ENCODE measurements at places on chromosomes 7 and 10.

DNA sequence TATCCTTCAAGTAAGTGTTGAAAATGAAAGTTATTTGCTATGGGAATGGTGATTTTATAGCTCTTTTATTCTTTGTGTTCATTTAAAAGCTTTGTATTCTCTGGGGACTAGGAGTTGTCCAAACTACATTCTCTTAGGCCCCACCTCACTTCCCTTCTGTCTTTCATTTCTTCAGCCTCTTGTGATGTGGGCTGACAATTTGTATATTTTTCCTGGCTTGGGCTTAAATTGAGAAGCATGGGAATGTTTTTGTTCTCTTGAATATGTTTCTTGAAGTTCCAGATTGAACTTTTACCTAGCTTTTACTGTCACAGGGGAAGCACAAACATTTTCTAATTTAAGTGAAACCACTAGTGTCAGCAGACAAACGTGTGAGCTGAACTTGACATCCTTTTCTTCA is 27.9 kb downstream of the BBS9 start:
- no peak for DNase-seq

GRCh38 chr7:94410413-94411187 is 15.9 kb downstream of the COL1A2 start:
- no peak for DNase-seq

DNA sequence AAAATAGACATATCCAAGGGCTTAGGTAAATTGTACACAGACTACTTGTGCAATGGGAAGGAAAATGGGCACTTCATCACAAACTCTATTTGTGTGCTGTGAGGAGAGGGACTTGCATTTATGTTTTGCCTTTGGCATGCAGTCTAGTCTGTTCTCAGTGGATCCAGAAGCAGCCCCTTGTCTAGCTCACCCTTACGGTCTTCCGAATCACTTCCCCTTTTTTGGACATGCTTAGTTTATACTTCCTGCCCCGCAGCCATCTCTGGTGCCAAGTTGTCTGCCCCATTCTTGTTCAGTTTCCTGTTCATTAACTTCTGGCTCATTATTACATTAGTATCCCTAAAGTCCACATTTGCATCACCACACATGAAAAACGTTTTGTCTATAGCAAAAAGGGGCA is 161.6 kb downstream of the NRCAM start:
- DNase-seq: no peak

- no peak for DNase-seq
Observed at GRCh38 chr7:74010407-74010806, 17.6 kb upstream of the ELN start.

DNA sequence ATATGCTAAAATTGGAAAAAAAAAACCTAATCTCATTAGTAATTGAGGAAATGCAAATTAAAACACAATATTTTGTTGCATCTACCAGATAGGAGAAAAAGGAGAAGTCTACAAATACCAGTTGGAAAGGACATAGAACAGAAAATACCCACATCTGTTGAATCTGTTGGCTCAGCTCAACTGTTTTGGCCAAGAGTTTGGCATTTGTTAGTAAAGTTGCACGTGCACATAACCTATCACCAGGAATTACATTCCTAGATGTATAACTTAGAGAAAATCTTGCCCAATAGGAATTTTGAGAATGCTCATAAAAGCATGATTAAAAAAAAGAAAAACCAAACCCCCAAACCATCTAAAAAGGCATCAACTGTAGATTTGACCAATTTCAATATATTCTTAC is 282.1 kb upstream of the BMPER start:
- no peak for DNase-seq
